ENCODE measurements at places on chromosomes 4 and X.

DNA sequence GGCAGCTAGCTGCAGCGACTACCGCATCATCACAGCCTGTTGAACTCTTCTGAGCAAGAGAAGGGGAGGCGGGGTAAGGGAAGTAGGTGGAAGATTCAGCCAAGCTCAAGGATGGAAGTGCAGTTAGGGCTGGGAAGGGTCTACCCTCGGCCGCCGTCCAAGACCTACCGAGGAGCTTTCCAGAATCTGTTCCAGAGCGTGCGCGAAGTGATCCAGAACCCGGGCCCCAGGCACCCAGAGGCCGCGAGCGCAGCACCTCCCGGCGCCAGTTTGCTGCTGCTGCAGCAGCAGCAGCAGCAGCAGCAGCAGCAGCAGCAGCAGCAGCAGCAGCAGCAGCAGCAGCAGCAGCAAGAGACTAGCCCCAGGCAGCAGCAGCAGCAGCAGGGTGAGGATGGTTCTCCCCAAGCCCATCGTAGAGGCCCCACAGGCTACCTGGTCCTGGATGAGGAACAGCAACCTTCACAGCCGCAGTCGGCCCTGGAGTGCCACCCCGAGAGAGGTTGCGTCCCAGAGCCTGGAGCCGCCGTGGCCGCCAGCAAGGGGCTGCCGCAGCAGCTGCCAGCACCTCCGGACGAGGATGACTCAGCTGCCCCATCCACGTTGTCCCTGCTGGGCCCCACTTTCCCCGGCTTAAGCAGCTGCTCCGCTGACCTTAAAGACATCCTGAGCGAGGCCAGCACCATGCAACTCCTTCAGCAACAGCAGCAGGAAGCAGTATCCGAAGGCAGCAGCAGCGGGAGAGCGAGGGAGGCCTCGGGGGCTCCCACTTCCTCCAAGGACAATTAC is 1.4 kb downstream of the AR start:
- peak; percentile 54 for DNase-seq

GRCh38 chrX:79181401-79181800 is 36.9 kb downstream of the GPR174 start:
- no peak for DNase-seq

DNA sequence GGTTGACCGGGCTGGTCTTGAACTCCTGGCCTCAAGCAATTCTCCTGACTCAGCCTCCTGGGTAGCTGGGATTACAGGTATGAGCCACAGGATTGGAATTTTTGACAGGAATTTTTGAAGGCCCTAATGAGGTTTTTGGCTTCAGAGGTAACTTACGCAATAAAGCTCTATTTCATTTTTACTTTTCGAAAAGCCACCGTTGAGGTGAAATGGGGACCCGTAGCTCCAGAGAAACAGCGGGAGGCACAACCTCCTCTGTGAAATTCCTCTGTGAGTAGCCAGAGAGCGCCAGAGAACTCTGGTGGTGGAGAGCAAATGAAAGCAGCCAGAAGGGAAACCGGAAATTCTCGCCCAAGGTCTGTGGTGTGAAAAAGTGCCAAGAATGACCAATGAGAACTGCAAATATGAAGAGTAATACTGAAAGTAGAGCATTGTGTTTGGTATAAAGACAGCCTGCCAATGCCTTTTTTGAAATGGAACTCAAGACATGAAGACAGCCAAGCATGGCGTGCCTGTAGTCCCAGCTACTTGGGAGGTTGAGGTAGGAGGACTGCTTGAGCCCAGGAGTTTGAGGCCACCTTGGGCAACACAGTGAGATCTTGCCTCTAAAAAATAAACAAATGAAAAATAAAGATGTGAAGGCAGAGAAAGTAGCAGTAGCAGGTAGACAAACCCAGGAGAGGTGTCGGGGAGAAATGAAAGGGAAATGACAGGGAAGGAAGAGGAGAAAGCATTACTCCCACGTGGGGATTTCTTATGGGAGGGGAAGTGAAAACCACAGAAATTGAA is 33.0 kb upstream of the TMEM131L start:
- peak; percentile 91 for DNase-seq

DNA sequence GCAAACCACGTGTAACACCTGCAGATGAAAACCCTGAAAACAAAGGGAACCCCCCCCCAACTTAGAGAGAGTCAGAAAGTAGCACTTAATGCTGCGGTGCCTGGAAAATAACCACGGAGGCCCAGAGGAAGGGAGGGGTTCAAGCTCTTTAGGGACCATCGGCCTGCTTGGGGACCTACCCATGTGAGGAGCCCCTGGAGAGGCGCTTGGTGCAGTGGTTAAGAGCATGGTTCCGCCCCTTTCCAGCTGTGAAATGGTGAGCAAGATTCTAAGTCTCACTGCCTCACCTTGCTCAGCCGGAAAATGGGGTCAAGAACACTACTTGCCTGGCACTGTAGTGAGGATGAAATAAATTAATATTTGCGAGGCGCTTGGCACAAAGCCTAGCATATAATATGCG is 13.8 kb downstream of the SLC25A5 start:
- no peak for DNase-seq

- no peak for DNase-seq
Observed at GRCh38 chr4:143362349-143363046, 25.8 kb downstream of the GAB1 start.

DNA sequence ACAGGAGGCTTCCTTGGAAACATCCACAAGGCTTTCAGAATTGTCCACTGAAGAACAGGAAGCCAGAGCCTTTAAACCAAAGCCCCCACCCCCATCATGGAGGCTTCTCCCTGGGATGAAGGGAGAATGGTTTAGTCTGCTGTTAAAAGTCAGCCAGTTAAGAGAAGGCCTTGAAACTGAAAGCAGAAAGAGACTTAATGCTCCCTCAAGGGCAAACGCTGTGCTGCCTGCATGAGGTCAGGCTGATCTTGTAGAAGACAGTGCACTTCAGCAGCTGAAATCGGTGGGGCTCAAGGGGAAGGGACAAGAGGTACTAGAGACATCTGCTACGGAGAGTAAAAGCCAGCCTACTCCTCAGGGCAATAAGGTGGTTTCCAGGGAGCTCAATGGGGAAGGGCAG is 69.0 kb downstream of the HPRT1 start:
- DNase-seq, result no peak

DNA sequence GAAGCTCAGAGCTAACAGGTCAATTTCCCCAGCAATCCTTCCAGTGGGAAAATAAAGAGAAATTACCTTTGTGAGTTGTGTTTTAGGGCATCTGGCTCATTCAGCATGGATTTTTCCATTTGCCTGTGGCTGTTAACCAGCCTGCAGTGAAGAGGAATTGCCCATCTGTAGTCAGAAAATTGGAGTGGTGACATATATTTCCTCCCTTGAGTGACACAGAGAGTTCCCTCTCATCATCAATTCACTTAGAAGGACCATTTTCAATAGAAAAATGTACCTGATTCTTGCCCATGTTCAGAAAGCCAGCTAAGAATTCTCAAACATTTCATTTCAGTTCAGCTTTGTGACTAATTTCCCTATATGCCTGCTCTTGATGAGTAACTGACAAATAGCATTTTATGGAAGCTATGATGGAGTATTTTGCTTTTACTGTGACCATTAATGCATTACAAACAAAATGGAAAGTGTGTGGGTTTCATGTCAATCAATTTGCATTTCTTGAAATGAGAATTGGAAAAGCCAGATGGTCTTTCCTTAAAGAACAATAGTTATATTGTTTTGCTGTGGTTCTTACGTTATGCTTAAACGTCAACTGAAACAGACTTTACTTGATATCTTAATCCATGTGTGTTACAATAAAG is 155.8 kb downstream of the NWD2 start:
- DNase-seq, result no peak

GRCh38 chr4:88860586-88860985 is 163.0 kb upstream of the NAP1L5 start:
- no peak for DNase-seq

All from cardiac fibroblast (primary cell).